Bone marrow (tissue), 2 donors: ENCODE measurements at places on chromosomes 4 and X.

GRCh38 chrX:2521092-2521926, 20.5 kb upstream of the DHRSX start:
- no peak for DNase-seq

GRCh38 chrX:103626855-103627254, 1.9 kb upstream of the TCEAL1 start:
- DNase-seq = no peak

DNA sequence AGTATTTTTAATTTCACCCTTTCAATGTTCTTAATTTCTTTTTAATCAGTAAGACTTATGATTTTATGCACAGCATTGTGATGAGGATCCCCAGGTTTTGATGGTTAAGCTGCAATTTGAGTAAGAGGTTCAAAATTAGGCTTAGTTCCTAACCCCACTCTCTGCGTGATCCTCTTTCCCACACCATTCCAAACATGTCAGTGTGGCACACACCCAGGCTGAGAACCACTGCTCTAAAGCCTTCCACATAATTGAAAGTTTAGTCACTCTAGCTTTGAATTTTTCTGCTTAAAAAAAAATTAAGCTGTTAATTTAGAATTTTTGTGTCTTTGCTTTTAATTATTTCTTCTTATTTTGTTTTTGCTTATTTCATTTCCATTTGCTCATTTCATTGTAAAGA, 68.8 kb upstream of the SLC7A11 start:
- DNase-seq = no peak

- DNase-seq = no peak
These were observed 3.0 kb upstream of the SEC31A start for GRCh38 chr4:82893942-82894341.

DNA sequence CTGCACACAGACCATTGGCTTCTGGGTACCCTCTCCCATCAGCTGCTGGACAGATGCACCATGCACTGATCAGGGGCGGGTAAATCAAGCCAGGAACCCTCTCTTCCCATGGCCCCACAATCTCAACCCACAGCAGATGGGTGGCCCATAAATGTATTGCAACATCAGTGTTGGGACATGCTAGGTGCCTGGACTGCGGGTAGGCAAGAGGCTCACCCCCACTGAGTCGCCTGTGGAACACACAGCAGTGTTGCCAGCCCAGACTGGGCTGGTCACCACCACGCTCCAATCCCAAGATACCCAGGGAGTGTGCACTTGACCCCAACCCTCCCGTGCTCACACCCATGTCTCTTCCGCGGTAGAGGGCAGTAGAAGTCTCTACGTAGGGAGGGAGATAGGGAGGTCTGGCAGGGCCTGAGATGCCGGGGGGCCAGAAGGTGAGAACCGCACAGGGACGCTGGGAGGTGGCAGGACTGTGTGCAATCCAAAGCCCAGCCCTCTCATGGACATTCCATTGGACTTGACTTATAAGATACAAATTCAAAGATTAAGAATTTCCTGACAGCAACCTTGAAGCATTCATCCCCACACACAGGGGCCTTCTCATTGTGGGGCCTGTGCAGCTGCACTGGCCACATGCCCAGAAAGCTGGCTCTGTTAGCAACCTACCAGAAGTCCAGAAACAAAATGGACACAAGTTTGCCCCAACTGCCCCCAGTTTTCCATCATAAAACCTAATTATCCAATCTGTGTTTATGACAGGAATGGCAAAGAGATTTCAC, 183.7 kb downstream of the NSUN7 start:
- no peak for DNase-seq

DNA sequence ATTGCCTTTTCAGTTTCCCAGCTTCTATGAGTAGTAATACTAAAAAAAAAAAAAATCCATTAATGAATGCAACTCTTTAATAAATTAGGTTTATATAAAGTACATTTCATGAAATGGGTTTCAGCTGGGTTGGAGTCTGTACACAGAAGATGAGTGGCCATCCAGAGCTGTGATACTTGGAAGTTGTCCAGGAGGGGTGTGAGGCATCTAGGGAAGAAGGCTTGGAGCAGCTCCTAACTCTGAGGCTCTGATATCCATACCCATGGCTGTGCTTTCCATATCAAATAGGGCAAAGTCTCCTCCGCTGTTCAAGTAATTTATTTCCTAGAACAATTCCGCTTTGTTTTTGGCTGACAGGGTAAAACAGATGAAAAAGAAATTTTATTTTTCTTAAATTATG, 423.3 kb upstream of the TENM3 start:
- DNase-seq = no peak

DNA sequence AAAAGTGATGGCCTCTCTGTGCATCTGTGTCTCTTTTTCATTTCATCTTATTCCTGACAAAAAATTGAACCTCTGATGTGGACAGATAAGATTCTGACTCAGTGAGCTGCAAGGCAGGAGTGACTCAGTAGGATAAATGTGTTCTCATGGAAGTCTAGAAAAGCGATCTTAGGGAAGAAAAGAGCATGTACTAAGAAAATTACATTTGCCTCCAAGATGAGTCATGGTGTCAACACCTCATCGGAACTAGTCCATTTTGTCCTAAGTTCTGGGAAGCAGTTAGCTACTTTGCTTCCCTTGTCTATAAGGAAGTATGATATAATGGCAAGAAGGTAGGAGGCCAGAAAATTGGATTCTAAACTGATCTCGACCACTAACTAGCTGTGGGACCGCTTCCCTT, 83.5 kb upstream of the AFF2 start:
- no peak for DNase-seq

DNA sequence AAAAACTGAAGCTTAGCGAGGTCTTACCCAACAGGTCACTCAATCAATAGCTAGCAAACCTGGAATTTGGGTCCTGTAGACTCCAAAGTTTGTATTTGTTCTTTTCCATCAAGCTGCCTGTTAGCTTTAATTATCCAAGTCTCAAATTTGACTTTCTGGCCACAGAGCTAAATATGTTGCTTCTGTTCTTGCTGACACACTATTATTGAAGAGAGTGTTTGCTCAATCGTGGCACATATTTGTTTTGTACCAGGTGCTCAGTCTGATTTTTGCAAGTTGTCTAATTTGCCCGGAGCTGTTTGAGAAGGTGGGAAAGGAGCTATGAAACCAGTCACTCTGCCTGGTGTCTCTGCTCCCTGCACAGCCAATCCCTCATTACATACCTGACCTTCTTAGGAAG, 41.7 kb upstream of the FRMD7 start:
- no peak for DNase-seq

- no peak for DNase-seq
These were observed 4.5 kb downstream of the VEGFC start for GRCh38 chr4:176788248-176788647.

GRCh38 chr4:43682551-43682950, 766.1 kb downstream of the KCTD8 start:
- DNase-seq = no peak

GRCh38 chr4:141609243-141609642, 27.1 kb upstream of the IL15 start:
- no peak for DNase-seq

DNA sequence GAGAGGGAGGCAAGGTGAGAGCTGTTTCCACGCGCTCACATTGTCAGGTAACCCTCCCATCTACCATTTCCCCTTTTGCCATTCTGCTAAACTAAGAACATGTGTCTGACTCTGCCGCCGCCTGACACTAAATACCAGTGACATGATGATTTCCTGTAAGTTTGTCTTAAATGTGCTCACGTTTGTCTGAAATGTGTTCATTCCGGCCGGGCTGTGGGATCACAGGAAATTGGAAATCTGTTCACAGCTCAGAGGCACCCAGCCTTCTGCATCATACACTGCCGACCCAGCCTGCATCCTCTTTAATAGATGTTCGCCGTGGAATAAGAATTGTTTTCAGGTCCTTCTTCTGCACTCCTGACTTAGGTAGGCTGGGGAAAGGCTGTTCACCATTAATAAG, 336.2 kb upstream of the PPARGC1A start:
- DNase-seq = no peak
